ENCODE measurements at places on chromosomes 7 and 10.

DNA sequence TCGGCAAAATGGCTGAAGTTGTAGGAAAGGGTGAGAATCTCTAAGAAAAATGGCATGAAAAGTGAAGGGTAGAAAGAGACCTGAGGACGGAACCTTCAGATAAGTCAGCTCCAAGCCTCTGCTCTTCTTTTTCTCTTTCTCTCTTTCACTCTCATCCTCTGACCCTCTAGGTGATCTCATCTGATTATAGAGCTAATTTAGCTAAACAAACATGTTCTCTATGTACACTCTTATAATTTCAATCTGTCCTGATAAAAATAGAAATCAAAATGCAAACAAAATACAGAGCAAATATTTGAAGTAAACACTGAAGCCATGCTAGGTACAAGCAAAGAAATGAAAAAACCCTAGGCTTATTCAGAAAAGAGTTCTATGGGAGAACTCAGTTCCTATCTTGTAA, 14.4 kb upstream of the CUBN start:
- no peak for DNase-seq

- no peak for DNase-seq
Measured at GRCh38 chr7:86786376-86786775, 142.7 kb downstream of the GRM3 start.

DNA sequence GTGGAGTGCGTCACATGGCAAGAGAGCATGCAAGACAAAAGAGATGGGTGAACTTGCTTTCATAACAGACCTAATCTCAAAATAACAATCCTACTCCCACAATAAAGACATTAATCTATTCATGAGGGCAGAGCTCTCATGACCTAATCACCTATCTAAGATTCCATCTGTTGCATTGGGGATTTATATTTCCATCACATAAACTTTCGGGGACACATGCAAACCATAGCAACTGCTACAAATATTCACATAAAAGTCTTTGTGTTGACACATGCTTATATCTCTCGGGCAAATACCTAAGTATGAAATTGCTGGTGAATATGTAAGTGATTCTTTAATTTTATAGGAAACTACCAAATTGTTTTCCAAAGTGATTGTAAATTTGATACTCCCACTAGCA, 16.0 kb upstream of the PNLIPRP1 start:
- no peak for DNase-seq

DNA sequence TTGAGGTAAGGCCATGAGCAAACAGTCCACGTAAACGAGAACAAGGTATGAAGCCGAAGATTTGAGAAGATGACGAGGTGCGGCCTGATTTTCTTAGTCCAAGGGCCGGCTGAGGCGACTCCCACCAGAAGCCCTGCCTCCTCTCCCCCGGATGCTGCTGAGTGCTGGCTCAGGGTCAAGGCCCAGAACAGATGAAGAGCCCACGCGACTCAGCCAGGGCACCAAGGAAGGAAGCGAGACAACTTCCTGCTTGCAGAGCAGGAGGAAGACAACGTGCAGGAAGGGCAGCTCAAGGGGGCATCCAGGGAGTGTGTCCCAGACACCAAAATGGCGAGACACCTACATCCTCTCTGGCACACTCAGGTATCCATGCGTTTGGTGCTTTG, 99.5 kb downstream of the CYTH3 start:
- DNase-seq: no peak

GRCh38 chr7:152865011-152865410, 105.5 kb downstream of the ACTR3B start:
- no peak for DNase-seq

DNA sequence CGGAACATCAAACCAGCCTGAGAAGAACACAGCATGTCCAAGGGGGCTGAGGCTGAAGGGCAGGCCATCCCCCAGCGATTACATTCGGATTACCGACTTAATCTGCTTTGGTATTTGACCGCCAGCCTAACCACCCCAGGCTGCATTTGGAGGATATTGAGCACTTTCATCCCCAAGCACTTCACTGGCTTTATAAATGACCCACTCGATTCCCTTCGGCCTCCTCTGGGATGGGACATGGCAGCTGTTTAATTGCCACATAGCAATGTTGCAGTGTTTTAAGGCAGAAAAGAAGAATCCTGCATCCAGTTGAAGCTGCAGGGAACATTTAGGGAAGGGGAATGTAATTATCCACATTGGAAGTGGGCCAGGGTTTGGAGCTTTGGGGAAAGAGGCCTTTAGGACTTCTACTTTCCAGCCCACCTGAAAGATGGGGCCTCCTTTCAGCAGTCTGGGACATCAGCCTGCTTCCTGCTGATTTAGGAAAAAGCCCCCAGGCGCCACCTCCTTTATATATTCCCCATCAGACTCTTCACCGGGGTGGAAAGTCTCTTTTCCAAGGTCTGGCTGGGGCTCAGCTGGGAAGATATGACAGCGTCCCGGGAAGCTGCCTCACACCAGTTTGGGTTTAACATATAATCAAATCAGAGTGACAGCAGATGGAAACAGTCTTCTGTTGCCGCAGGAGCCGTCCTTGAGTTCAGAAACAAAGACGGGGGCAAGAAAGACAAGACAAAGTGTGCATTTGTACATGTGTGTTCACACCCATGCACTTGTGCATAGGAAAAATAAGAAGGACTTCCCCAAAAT, 9.2 kb downstream of the DPCD start:
- DNase-seq: no peak
